Neural progenitor cell (in vitro differentiated cells): ENCODE measurements at places on chromosomes 7 and 10. TPM values are rescaled to one million over a fixed set of nuclear protein-coding genes. Genes with fewer than 3 reads are reported as not detected.
A peak's percentile ranks its signal among the peaks of the same experiment; 100 is the strongest.

- peaks cover 16% of the 10 kb centered on the region for H3K4me1 ChIP-seq
- H3K27me3 ChIP-seq, result no peaks in the 10 kb centered on the region
- no peak for DNase-seq
- no peak overlapping the region for H3K27ac ChIP-seq
Observed at GRCh38 chr7:485188-486081, 34.2 kb downstream of the PDGFA start.

- DNase-seq, result peak; percentile 78
- H3K36me3 ChIP-seq, result no peaks in the 10 kb centered on the region
Observed at GRCh38 chr10:26540601-26541000, 102.5 kb downstream of the APBB1IP start.

SLC13A4 gene
- total RNA-seq, result 0.28 and 1.9 TPM in 2 replicates

GRCh38 chr10:62277971-62278370, 9.3 kb upstream of the RTKN2 start:
- H3K27me3 ChIP-seq, result no peaks in the 10 kb centered on the region
- DNase-seq, result no peak
- H3K36me3 ChIP-seq, result no peaks in the 10 kb centered on the region
- no peak overlapping the region for H3K4me3 ChIP-seq
- no peak overlapping the region for H3K27ac ChIP-seq

- peak; percentile 31 for DNase-seq
- no peak overlapping the region for H3K27ac ChIP-seq
- no peaks in the 10 kb centered on the region for H3K27me3 ChIP-seq
- peak overlapping the region; percentile 23 for H3K4me3 ChIP-seq
- H3K36me3 ChIP-seq, result no peaks in the 10 kb centered on the region
- peaks cover 27% of the 10 kb centered on the region for H3K4me1 ChIP-seq
Observed at GRCh38 chr7:158976468-158976848, 120.1 kb downstream of the DYNC2I1 start.

- H3K4me1 ChIP-seq, result no peaks in the 10 kb centered on the region
- DNase-seq, result no peak
- H3K36me3 ChIP-seq, result no peaks in the 10 kb centered on the region
- no peaks in the 10 kb centered on the region for H3K27me3 ChIP-seq
- no peak overlapping the region for H3K4me3 ChIP-seq
Observed at GRCh38 chr7:117564080-117564479, 84.3 kb downstream of the CFTR start.

NOS3 gene
- 1.3 and 11.0 TPM in 2 replicates for total RNA-seq

PNLIPRP1 gene
- not detected in 2 replicates for total RNA-seq

NRBF2 gene
- total RNA-seq, result 24.4 and 37.8 TPM in 2 replicates

DNA sequence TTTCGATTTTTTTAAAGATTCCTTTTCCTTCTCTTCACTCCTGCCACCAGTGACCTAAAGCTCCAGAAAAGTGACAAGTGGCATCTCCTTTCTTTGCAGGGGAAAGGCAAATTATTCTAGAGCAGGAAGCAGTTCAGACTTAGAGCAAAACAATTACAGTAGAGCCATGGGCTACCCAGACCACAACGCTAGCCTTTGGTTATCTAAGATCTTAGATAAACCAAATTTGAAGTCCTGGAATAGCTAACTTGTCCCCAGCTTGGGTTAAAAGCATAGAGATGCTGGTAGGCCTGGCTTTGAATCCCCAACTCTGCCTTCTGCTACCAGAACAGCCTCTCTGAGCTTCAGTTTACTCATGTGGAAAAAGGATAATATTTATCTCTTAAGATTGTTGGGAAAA, 38.4 kb downstream of the LGI1 start:
- H3K4me1 ChIP-seq, result peaks cover 33% of the 10 kb centered on the region
- H3K27ac ChIP-seq, result no peak overlapping the region
- DNase-seq, result no peak
- no peaks in the 10 kb centered on the region for H3K27me3 ChIP-seq
- H3K36me3 ChIP-seq, result no peaks in the 10 kb centered on the region
- H3K4me3 ChIP-seq, result no peak overlapping the region

- no peaks in the 10 kb centered on the region for H3K27me3 ChIP-seq
- no peak overlapping the region for H3K4me3 ChIP-seq
- H3K27ac ChIP-seq, result no peak overlapping the region
- no peak for DNase-seq
- no peaks in the 10 kb centered on the region for H3K36me3 ChIP-seq
Observed at GRCh38 chr10:63227207-63227895, 94.2 kb downstream of the NRBF2 start.

GRCh38 chr7:128902761-128903585, 7.5 kb downstream of the KCP start:
- H3K27me3 ChIP-seq, result no peaks in the 10 kb centered on the region
- DNase-seq, result no peak
- H3K4me3 ChIP-seq, result no peak overlapping the region
- H3K36me3 ChIP-seq, result no peaks in the 10 kb centered on the region

CTNNA3 gene
- total RNA-seq, result 11.3 and 12.9 TPM in 2 replicates
